ENCODE measurements at places on chromosomes 7 and 10.

DNA sequence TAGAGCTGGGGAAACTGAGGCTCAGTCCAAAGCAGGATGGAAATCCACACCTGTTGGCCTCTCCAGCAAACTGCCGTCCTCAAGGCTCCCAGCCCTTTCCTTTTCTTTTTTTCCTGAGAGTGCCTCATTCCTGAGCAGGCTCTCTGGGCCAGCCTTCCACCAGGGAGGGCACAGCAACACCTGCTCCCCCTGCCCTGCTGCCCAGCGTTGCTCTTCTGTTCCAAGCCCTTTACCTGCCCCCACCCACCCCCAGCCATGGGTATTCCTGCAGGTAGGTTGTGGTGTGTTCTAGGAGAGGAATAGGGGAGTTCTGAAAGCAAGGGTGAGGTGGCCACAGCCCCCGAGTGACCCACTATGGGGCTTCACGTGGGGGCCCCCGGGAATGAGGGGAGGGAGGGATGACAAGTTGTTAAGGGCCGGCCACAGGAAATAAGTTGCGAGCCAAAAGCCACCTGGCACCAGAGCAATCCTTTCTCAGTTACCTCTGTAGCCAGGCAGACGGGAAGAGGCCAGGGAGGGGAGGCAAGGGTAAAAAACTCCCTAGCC, 19.3 kb downstream of the VSIR start:
- DNase-seq = no peak

DNA sequence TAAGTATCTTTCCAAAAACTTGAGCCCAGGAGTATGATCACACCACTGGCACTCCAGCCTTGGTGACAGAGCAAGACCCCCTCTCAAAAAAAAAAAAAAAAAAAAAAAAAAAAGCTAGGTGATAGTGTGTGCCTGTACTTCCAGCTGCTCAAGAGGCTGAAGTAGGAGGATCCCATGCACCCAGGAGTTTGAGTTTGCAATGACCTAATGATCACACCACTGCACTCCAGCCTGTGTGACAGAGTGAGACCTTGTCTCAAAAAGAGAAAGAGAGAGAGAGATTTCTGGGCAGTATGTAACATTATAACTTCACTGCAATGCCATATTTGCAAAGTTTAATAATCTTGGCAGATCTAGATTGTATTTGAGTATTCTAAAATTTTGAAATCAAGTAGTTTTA, 47.6 kb downstream of the AKAP9 start:
- no peak for DNase-seq

GRCh38 chr10:21329995-21330627, 195.4 kb downstream of the SKIDA1 start:
- DNase-seq = no peak

GRCh38 chr7:108202743-108203142, 72.6 kb upstream of the LAMB4 start:
- no peak for DNase-seq

GRCh38 chr7:148729984-148730733, 31.5 kb downstream of the CUL1 start:
- no peak for DNase-seq

- DNase-seq = no peak
These were observed 72.4 kb upstream of the KDM7A start for GRCh38 chr7:140249036-140249806.

DNA sequence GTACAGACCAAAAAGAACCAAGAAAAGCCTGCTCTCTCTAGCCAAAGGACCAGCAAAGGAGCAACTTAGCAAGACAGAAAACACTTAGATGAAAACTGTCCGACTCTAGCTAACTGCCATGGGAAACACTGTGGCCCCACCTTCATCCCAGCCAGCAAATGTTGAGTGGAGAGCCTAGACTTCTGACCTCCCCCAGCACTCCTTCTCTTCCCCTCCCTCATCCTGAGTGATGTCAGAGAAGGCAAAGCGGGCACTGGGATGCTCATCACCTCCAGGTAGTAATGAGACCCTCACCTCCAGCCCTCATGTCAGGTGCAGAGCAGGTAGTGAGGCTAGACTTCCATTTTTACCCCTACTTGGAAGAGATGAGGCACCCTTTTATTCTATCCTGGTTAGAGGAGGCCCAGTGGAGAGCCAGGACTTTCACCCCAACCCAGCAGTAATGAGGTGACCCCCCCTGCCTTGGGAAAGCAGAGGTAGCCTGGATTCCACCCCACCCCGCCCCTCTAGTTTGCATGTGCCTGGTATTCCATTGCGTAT, 16.9 kb downstream of the CUZD1 start:
- no peak for DNase-seq

GRCh38 chr10:34003561-34003960, 669.1 kb upstream of the NRP1 start:
- DNase-seq = no peak

DNA sequence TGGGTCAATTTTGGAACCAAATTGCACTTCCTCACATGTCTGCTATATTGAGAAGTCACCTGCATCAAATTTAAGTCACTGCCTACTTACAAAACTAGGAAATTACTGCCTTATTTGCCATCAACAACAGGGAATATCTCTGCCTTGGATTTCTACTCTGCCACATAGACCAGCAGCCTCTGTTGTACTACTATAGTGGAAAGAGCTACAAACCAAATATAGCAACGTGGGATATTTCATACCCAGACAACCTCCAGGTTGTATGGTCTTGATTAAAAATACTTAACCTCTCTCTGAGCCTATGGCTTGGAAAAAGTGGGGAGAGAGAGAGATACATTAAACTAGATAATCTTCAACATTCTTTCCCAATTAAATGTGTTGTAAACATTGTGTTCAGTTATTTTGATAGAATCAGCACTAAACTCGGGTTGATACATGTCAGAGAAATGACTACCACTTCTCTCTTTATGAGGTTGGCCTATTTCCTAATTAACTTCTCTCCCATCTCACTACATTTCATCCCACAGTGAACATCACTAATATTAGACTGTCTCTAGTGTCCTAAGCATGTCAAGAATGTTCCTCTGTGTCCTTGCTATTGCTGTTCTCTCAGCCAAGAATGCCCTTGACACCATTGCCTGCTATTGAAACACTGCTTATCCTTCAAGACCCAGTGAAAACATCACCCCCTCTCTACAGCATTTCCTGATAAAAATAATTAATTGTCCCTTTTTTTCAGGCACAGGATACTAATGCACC, 421.2 kb downstream of the IPMK start:
- DNase-seq = no peak

GRCh38 chr7:14843755-14844154, 58.8 kb downstream of the DGKB start:
- no peak for DNase-seq

DNA sequence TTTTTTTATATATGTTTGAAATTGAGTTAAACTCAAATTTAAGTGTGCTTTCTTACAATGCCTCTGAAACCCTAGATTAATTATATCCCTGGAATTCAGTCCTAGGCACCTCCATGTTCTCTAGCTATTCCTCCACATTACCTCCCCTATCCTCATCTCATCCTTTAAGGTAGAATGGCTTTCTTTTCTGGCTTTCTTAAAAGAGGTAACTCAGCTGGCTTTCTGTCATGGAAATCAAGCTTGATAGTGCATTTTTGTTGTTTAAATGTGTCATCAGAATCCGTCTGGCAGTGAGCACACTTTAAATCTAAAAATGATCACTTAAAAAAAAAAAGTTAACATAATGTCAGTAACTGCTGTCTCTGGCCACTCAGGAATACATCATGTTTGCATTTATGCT, 42.2 kb downstream of the AHR start:
- no peak for DNase-seq

- DNase-seq = no peak
These were observed 2.9 kb upstream of the IGFBP1 start for GRCh38 chr7:45885264-45885882.

DNA sequence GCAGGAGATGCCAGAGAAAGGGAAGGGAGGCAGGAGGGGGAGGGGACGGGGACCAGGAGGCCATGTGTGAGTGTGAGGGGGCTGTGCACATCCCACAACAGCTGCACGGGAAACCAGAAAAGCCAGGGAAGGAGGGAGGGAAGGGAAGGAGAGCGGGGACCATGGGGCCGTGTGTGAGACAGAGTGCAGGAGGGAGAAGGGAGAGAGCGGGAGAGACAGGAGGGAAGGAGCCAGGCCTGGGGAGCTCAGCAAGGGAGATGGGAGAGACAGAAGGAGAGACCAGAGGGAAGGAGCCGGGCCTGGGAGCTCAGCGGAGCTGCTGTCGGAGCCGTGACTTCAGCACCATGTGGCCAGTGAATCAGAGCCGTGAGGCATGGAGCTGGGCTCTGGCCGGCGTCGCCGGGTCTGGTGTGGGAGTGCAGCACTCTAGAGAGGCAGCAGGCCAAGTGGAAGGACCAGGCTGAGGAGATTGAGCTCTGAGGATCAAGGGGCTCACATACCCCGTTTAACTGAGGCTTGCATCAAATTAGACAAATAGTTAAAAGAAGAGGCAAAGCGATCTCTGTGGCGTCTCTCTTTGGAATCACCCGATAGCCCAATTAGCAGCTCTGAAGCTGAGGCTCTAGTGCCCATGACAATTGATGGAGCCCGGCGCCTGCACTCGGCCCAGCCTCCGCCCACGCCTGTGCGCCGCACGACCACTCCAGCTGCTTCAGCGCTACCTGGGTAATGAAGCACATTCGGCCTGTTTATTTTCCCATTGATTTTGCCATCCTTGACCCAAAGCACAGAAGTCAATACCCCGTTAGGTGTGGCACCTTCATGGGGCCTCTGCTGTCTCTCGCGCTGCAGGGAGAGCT, 150.4 kb downstream of the MAD1L1 start:
- DNase-seq = no peak

GRCh38 chr7:113625494-113626102, 293.2 kb downstream of the PPP1R3A start:
- DNase-seq = no peak

GRCh38 chr10:35166607-35167006, 40.0 kb downstream of the CREM start:
- no peak for DNase-seq
